Cardiac muscle cell (in vitro differentiated cells and primary cell): ENCODE measurements at places on chromosomes 7 and 10. TPM values are rescaled to one million over a fixed set of nuclear protein-coding genes. Genes with fewer than 3 reads are reported as not detected.

DNA sequence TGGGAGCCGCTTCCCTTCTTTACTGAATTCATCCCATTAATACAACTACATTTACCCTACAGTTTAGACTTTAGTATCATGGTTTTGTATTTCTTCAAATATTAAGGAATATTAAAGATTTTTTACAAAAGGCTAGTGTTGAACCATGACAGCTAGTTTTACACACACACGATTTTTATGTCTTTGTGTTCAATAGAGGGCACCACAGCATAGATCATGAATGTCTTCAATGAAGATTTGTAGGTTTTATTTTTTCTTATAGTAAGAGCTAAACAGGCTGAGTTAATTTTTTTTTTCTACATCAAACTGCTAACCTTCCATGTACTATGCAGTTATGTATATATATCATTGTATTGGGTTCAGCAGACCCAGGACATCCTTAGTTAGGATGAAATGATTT lies 76.9 kb downstream of the SNX10 start:
- no peaks in the 10 kb centered on the region for H3K4me1 ChIP-seq
- H3K36me3 ChIP-seq: no peaks in the 10 kb centered on the region
- no peak overlapping the region for H3K27ac ChIP-seq
- no peak for DNase-seq

DNA sequence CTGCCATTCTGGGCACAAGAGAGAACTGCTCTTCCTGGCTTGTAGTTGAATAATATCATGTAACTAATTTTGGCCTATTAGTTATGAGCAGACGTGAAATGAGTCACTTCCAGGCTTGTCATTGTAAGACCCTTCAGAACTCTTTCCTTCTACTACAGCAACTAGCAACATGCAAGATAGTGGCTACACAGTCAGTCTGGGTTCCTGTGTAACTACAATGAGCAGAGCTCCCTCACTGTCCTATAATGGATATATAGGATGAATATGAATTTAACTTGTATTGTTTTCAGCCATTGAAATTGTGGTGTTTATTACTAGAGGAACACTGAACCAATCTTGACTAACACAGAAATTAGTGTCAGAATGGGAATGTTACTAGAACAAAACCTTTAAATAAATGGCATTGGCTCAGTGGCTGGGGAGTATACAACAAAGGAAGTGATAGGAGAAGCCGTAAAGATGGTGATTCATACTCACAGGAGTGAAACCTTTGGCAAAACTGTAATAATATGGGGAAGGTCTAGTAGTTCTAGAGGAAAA lies 2.9 kb upstream of the MTPN start:
- no peak overlapping the region for H3K4me3 ChIP-seq
- H3K4me1 ChIP-seq: peaks cover 12% of the 10 kb centered on the region
- H3K27me3 ChIP-seq: no peaks in the 10 kb centered on the region
- DNase-seq: no peak
- no peaks in the 10 kb centered on the region for H3K36me3 ChIP-seq

- H3K4me1 ChIP-seq: no peaks in the 10 kb centered on the region
- no peak overlapping the region for H3K27ac ChIP-seq
- no peak for DNase-seq
- no peaks in the 10 kb centered on the region for H3K27me3 ChIP-seq
- H3K4me3 ChIP-seq: no peak overlapping the region
- peaks cover 77% of the 10 kb centered on the region for H3K36me3 ChIP-seq
Measured at GRCh38 chr7:45103958-45104843, 7.3 kb downstream of the TBRG4 start.

Gene SNX10
- polyA plus RNA-seq: 9.3 and 11.6 TPM in 2 replicates

GRCh38 chr10:124562425-124563060 lies 100.9 kb downstream of the LHPP start:
- no peak overlapping the region for H3K27ac ChIP-seq
- no peak overlapping the region for H3K4me3 ChIP-seq
- H3K36me3 ChIP-seq: no peaks in the 10 kb centered on the region
- H3K4me1 ChIP-seq: peaks cover 33% of the 10 kb centered on the region

Gene SLC29A3
- polyA plus RNA-seq: 4.0 and 5.8 TPM in 2 replicates

GRCh38 chr10:3067118-3067858 lies at the start of gene PFKP:
Gene PFKP (plus strand): TSS chr10:3067548. CDS start chr10:3067596, 48 bp downstream.
- peak within 1 kb of the TSS; percentile 89 for H3K27ac ChIP-seq
- DNase-seq: peak; percentile 81
- peak within 1 kb of the TSS; percentile 92 for H3K4me3 ChIP-seq
- H3K36me3 ChIP-seq: peaks cover 13% of the 10 kb centered on the region
- H3K4me1 ChIP-seq: peaks cover 32% of the 10 kb centered on the region
- no peaks in the 10 kb centered on the region for H3K27me3 ChIP-seq

DNA sequence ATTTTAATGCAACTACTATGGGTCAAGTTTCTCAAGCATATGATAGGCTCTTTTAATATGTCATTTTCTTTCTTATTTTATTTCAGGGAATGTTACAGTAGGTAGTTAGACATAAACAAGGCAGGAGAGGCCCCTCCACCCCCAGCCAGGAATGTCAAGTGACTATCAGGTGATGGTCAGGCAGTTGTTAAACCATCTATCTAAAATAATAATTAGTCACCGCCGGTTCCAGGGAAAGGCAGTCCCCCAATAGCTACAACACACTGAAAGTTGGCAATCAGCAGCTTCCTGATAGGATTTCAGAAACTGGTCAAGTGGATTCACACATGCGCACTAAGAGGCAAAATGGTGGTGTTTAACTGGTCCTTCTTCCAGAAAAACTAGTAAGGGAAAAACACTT lies 9.3 kb downstream of the OLAH start:
- DNase-seq: no peak
- H3K4me3 ChIP-seq: no peak overlapping the region
- peaks cover 10% of the 10 kb centered on the region for H3K27me3 ChIP-seq
- no peaks in the 10 kb centered on the region for H3K4me1 ChIP-seq
- H3K27ac ChIP-seq: no peak overlapping the region

Gene WIPF3
- polyA plus RNA-seq: 1.4 and 2.3 TPM in 2 replicates

- H3K36me3 ChIP-seq: peaks cover 77% of the 10 kb centered on the region
- no peaks in the 10 kb centered on the region for H3K4me1 ChIP-seq
- H3K27ac ChIP-seq: no peak overlapping the region
- no peak for DNase-seq
Measured at GRCh38 chr7:92020636-92021035, 80.0 kb downstream of the AKAP9 start.

Gene SHTN1
- 4.1 and 9.6 TPM in 2 replicates for polyA plus RNA-seq

Gene AUTS2
- 41.0 and 50.1 TPM in 2 replicates for polyA plus RNA-seq

GRCh38 chr7:75847707-75848106 lies 31.1 kb upstream of the RHBDD2 start:
- no peak for DNase-seq
- H3K27ac ChIP-seq: no peak overlapping the region
- H3K36me3 ChIP-seq: no peaks in the 10 kb centered on the region
- H3K4me3 ChIP-seq: no peak overlapping the region

DNA sequence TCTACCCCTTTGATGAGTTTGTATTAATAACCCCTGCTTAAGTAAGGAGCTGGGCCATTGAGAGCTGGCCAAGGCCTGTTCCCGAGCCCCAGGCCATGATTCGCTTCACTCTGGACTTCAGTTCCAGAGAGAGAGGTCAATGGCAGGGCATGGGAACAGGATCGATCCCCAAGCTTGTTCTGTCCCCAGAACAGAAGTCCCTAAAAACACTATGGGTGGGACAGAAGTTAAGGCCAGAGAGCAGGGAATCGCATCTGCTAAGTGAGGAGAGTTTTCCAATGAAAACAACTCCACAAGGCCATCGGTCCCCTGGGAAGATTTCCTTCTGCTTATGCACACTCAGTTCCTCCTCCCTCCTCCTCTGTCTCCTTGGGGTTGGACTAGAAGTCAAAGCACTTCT lies 159.6 kb downstream of the LSM5 start:
- H3K4me1 ChIP-seq: no peaks in the 10 kb centered on the region
- H3K27ac ChIP-seq: no peak overlapping the region
- H3K36me3 ChIP-seq: no peaks in the 10 kb centered on the region
- no peak for DNase-seq

- no peaks in the 10 kb centered on the region for H3K36me3 ChIP-seq
- no peak overlapping the region for H3K4me3 ChIP-seq
- H3K4me1 ChIP-seq: peaks cover 29% of the 10 kb centered on the region
- DNase-seq: no peak
Measured at GRCh38 chr7:41832941-41833340, 130.1 kb upstream of the INHBA start.

- DNase-seq: no peak
- H3K27me3 ChIP-seq: no peaks in the 10 kb centered on the region
- H3K36me3 ChIP-seq: no peaks in the 10 kb centered on the region
- H3K4me1 ChIP-seq: no peaks in the 10 kb centered on the region
- H3K4me3 ChIP-seq: no peak overlapping the region
Measured at GRCh38 chr7:100623951-100624824, 11.8 kb downstream of the MOSPD3 start.

DNA sequence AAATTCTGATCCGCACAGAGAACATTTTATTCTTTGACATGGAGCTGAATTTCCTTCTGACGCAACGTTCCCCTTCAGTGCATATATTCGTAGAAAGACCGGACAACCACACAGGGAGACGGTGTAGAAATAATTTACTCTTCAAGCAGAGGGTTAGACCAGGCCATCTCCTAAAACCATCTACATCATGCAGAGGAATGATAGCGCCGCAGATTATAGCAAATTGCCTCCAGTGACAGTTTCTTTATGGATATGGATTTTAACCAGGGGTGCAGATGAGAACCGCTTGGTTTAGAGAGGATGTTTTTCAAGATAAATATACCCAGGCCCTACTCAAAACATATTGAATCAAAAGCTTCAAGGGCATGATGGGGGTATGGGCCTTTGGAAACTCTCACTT lies 759.3 kb upstream of the AUTS2 start:
- no peak overlapping the region for H3K4me3 ChIP-seq
- H3K27me3 ChIP-seq: no peaks in the 10 kb centered on the region
- H3K4me1 ChIP-seq: no peaks in the 10 kb centered on the region
- H3K36me3 ChIP-seq: no peaks in the 10 kb centered on the region
- DNase-seq: no peak

DNA sequence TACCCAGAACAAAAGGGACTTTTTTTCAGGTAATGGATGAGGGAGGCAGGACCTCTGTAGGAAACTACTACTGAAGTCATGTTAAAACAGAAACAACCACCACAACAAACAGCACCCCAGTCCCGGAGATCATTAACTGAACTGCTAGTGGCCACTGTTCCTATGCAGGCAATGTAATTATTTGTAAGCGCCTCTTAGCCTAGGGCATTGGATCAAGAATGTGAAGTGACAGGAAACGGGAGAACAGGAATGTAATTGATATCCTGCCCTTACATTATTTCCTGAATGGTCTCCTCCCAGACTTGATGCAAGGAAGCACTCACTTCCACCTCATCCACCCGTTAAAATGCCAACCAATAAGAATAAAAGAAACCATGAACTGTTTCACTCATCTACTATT lies 16.7 kb upstream of the GAD2 start:
- H3K36me3 ChIP-seq: no peaks in the 10 kb centered on the region
- peaks cover 16% of the 10 kb centered on the region for H3K27me3 ChIP-seq
- H3K4me3 ChIP-seq: no peak overlapping the region
- DNase-seq: no peak

GRCh38 chr10:31118556-31118955 lies 86.9 kb upstream of the ZNF438 start:
- H3K27ac ChIP-seq: no peak overlapping the region
- H3K27me3 ChIP-seq: no peaks in the 10 kb centered on the region
- no peaks in the 10 kb centered on the region for H3K36me3 ChIP-seq
- H3K4me3 ChIP-seq: no peak overlapping the region

DNA sequence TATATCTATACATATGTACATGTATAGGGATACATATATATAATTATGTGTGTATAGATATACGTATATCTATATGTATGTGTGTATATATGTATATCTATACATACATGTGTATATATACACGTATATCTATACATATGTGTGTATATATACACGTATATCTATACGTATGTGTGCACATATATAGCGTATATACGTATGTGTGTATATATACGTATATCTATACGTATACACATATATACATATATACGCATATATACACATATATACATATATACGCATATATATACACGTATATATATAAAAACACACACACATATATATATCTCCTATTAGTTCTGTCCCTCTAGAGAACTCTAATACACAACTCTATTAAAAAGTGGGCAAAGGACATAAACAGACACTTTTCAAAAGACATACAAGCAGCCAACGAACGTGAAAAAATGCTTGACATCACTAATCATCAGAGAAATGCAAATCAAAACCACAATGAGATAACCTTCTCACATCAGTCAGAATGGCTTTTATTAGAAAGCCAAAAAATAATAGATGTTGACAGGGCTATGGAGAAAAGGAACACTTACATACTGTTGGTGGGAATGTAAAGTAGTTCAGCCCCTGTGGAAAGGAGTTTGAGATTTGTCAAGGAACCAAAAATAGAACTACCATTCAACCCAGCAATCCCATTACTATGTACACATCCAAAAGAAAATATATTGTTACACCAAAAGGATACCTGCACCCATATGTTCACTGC lies 22.0 kb upstream of the TMEM120A start:
- no peaks in the 10 kb centered on the region for H3K36me3 ChIP-seq
- no peak overlapping the region for H3K4me3 ChIP-seq
- peaks cover 12% of the 10 kb centered on the region for H3K4me1 ChIP-seq

GRCh38 chr10:62115842-62116241 lies 152.8 kb downstream of the RTKN2 start:
- no peaks in the 10 kb centered on the region for H3K4me1 ChIP-seq
- H3K36me3 ChIP-seq: no peaks in the 10 kb centered on the region
- no peak for DNase-seq
- H3K27ac ChIP-seq: no peak overlapping the region
- H3K4me3 ChIP-seq: no peak overlapping the region

DNA sequence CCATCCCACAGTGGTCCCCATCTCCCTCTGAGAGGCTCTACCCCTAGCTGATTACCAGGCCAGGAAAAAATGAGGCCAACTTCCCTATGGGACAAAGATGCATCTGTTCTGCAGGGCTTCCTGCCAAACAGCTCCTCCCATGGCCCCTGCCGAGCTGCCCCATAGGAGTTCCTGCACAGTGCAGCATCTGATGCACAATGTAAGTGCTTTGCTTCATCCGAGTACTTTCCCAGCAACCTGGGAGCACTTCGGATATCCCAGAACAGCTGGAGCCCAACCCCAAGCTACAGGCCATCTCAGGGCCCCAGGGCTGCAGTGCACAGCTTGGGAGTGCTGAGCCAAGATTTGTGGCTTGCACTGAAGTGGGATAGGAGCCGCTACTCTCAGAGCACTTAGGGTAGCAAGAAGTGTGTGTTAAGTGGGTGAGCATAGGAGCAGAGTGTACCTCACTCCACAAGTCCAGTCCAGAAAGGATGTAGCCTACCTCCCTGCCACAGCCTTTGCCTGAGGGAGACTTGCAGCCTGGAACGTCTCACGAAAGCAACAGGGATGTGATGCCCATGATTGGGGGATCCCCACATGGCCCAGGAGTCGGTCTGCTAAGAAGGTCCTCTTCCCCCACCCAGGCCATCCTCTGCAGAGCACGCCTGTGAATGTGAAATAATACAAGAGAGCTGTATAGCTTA lies 209.6 kb upstream of the VWC2 start:
- no peak overlapping the region for H3K27ac ChIP-seq
- H3K4me3 ChIP-seq: no peak overlapping the region
- no peak for DNase-seq
- H3K27me3 ChIP-seq: no peaks in the 10 kb centered on the region
